ENCODE measurements at places on chromosomes 5 and 9.

DNA sequence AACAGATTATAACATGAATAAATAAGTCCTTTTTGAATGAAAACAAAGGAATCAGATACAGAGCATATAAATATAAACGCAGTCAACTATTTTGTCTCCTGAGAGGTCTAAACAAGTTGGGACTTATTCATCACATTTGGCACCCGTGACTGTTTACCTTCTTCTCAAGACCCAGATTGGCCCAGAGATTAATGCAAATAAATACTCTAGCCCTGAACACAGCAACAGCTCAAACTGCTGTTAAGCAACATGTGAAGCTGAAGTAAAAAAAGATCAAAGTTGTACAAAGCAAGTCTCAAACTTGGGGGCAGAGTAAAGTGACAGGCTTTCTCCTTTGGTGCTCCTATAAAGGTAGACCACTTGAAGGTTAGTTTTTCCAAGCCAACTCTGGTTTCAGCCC is 95.0 kb upstream of the NR5A1 start:
- DNase-seq = no peak

DNA sequence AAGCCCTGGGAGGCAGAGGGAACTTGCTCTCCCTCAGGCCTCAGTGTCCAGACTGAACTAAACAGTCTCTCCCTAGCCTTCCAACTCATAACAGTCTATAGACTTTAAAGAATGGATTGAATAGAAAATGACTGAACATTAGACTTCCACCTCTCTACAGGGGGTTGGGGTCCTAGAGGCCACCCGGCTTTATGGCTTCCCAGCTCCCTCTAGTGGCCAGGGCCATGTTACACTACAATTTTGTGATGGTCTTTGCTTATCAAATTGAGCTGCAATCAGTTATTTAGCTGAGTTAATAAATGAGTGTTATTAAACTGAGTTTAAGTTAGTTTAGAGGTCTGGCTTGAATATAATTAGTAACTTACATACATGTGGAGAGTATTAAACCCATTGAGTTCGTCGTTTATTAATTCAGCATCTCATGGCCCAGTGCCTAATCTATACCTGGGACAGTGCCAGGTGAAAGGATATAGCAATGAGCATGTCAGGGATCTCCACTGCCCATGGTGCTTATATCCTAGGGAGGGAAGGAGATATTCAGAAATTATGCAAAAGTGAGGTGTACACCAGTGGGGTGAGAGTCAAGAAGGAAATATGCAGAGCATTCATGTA is 105.2 kb downstream of the SH3TC2 start:
- peak; percentile 43 for DNase-seq

DNA sequence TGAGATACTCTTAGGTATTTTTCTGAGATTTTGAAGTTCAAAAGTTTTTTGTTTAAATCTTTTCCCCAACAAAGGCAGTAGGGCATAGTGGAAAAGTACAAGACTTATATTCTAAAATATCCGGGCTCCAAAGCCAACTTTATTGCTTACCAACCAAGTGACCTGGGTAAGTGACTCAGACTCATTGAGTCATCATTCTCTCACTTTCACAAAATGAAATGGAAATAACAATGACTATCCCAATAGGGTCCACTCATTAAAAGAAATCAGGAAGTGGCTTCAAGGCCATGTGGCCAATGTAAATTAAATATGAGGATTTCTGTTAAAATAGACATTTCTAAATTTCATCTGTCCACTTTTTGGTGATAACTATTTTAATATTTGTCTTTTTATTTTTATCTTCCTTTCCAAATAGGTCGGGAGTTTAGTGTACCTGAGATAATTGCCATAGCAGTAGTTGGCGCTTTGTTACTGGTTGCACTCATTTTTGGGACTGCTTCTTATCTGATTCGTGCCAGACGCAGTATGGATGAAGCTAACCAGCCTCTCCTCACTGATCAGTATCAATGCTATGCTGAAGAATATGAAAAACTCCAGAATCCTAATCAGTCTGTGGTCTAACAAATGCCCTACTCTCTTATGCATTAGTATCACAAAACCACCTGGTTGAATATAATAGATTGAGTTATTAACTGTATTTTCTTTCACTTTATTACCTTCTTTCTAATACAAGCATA is 15.5 kb downstream of the TYRP1 start:
- DNase-seq = no peak

DNA sequence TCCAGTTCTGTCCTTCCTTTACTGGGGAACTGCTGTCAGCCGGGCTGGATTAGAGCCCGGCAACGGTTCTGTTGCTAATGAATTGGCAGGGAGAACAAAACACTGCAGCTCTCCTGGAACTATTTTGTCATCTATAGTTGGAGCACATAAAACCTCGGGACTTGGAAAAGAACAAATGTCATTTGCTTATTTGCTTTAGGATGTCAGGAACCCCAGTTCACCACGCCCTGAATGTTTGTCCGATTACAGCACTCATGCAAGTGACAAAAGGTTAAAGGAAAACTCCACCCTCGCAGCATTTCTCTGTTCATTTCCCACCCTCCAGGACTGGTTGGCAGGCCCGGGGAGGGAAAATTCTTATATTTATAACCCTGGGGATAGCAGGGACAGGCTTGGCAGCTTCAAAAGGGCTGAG is 66.4 kb upstream of the PLPP1 start:
- DNase-seq = no peak

- no peak for DNase-seq
Observed at GRCh38 chr9:70539001-70539400, 124.5 kb upstream of the KLF9 start.

DNA sequence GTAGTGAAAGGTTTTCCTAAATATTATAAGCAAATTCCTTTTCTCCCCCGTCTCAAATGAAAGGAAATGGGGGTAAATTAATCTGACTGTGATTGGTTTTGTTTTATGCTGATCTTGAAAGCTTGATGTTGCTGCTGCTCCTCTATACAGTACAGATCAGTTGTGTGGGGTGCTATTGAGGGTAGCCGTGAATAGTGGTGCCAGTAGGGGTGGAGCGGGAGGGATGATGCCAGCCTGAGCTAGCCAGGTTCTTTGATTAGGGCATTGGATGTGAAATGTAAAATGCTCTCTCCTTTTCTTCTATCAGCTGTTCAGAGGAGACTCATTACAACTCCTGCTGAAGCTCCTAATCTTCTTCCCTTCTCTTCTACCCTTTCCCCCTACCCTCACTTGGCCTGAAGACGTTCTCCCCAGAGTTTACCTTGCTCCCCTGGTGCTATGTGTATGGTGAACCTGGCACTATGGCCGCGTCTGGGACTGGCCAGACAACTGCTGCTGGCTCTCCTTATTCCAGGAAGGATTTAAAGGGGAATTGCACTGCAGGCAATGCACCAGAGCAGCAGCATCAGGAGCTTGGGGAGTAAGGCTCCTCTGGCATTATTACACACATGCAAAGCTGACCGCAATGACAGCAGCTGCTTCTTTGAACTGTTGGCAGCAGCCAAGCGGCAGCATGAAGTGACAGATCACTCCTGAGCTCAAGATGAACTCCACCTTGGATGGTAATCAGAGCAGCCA is 566 bp downstream of the GPR21 start:
- no peak for DNase-seq

Measured in activated T-cell treated with anti-CD3 and anti-CD28 coated beads, Interleukin-2, amount 50 U/mL, for 72 hours (primary cell).